ENCODE measurements at places on chromosomes 2 and 18.

DNA sequence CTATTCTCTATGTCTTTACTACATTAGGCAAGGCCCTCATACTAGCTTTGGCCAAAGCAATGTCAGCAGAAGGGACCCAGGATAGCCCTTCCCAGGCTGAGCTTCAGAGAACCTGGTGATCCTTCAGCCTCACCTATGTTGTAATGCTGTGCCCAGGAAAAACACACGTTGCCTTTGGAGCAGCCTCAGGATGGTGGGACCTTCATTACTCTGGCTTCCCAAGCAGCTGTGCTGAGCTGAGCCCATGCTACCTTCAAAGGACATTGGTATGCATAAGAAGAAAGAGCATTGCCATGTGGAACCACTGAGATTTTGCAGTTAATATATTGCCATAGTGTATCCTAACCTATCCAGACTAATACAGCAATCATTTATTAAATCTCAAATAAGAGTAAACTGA lies 756.4 kb upstream of the ID2 start:
- DNase-seq = no peak

- DNase-seq = no peak
Observed at GRCh38 chr2:219510512-219511135, 3.7 kb upstream of the ASIC4 start.

GRCh38 chr2:45987856-45988255 lies 309.4 kb upstream of the EPAS1 start:
- no peak for DNase-seq

DNA sequence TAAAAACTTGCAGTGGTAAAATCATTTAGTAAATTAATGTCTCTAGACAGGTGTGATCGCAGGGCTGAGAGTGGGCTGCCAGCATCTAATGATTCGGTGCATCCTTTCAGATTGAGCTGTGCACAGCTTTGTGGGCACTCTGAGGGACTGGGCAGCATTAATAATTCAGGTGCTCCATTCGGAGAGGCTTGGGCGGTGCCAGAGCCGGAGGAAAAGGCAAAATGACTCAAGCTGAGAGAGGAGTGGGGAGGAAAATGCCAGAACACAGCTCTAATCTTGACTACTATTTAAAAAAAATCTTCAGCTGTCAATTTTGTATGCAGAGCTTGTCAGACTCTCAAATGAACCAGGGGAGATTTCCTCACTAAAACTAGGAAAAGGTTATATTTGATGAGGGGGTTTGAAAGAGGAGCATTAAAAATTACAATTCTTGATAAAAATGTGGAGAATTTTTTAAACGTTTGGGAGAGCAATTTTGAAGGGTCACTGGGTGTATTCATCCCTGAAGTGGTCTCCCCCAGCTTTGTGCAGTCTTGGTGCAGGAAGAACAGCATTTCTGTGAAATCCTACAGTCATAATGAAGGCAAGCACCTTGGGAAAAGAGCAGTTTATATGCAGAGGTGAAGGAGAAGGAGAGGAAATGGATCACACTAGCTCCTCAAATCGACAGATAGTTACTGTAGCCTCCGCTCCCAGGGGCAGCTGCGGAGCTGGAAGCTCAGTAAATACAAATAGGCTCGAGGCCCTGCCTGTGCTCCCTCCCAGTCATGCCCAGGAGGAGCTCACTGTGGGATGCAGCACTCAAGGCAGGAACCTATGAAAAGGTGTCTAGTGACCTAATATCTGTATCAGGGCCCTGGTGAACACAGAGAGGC lies 535.4 kb upstream of the RAB6C start:
- DNase-seq = no peak

GRCh38 chr2:158004126-158004764 lies 97.4 kb upstream of the UPP2 start:
- DNase-seq = no peak

- DNase-seq = no peak
Observed at GRCh38 chr2:189024901-189025618, 50.9 kb downstream of the COL3A1 start.

DNA sequence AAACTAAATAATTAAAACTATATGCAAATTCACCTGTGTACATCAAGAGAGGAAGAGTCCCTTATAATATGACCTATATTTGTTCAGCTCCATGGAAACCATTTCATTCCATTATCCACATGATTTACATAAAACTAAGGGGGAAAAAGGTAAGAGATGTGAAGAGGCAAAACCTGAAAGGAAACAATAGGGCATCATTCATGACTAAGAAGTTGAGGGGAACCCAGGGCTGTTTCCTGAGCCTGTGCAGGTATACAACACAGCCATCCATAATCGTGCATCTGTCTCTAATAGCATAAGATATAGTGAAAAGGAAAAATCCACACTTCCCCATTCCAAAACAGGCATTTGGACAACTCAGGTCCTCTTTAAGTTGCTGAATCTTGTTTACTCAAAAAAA lies 151.3 kb downstream of the NR4A2 start:
- DNase-seq = no peak

- DNase-seq = no peak
Observed at GRCh38 chr2:241619597-241620418, 17.1 kb downstream of the THAP4 start.

- no peak for DNase-seq
Observed at GRCh38 chr18:9177031-9177430, 40.5 kb downstream of the ANKRD12 start.

DNA sequence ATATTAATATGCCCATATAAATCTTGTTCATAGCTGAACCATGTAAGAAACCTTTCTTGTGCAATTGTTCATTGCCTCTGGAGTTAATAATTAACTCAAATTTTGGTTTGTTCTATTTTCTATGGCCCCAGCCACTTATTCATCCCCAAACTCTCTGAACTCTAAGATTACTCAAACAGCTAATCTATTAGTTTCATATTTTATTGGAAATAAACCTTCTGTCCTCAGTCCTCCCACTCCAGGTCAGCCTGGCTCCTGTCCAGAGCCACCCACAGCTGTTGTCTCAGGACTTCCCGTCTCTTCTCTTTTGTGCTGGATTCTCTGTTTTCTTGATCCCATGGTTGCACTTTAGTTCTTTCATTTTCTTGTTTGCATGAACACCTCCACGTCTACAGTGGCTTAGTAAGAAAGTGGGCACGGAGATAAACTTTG lies 4.4 kb upstream of the RNF103 start:
- DNase-seq = no peak

- DNase-seq = no peak
Observed at GRCh38 chr2:169358016-169358415, 4.3 kb downstream of the LRP2 start.

- DNase-seq = no peak
Observed at GRCh38 chr2:133475610-133476009, 92.7 kb downstream of the NCKAP5 start.

DNA sequence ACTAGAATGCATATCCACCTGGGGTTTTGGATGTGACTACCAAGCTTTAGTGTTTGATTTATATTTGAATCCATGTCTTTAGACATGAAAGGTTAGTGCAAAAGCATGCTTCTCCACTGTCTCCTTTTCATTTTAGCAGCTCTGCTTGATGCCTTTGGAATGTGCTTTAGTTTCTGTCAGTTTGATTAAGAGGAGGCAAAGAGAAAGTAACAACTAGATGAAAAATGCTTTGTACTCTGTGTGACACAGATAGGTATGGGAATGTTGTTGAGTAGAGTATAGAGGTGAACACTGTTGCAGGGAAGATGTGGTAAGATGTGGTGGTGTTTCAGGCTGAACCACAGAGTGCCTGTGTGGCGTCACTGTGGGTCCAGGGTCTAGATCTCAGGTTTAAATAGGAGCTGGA lies 19.8 kb downstream of the PIK3C3 start:
- DNase-seq = no peak

DNA sequence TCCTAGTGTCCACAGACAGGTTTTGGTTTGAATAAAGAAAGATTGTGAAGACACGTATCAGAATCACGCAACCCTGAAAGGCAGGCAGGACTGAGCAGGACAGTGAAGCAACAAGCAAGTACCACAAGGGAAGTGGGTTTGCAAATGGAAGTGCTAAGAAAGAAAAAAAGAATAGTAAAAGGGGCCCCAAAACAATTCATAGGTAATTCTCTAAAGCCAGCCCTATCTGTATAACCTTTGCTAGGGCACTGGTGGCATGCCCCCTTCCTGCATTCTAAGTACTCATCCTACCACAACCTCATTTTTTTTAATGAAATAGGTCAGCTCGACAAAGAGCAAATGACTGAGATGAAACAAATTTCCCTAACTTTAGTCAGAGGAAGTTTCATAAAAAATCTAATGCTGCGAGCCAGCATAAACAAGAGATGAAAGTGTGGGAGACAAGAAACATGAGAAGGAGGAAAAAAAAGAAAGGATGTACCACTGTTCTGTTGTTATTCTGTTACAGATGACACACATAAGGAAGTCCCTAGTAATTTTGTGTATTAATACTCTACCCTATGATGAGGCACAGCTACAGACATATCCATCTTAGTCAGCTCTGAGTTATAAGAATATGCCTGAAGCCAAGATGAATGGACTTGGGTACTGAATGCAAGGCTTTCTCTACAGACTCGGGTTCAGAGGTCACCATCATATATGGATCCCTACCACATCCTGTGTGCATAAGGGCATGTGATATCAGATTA lies 32.2 kb downstream of the IKZF2 start:
- DNase-seq = no peak

DNA sequence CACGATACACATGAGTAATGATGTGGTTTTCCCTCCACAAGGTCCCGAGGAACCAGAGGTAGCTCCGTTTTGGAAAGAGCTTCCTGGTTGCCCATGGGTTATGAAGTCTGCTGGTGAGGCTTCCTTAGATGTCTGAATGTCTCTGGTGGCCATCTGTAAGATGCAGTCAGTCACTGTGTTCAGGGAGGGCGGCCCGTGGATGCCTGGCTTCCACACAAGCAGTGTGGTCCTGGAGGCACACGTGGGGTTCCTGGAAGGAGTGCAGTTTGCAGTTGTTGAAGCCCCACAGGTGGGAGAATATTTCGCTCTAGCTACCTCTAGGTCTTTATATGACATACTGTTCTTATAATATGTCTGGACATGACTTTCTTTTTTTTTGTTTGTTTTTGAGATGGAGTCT lies 209.0 kb downstream of the FAM210A start:
- no peak for DNase-seq

DNA sequence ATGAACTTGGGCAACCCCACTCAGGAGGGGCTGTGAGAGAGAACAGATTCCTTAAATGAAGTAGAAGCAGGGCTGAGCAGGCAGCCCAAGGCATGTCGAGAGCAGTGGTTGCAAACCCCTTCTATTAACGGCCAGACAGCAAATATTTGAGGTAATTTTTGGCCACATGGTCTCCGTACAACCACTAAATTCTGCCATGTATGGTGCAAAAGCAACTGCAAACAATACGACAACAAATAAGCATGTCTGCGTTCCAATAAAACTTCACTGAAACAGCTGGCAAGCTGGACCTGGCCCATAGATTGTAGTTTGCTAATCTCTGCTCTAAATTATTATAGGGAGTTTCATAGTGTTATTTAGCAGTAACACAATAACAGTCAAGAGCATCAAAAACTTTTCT lies 217.0 kb upstream of the ZNF521 start:
- DNase-seq = no peak

DNA sequence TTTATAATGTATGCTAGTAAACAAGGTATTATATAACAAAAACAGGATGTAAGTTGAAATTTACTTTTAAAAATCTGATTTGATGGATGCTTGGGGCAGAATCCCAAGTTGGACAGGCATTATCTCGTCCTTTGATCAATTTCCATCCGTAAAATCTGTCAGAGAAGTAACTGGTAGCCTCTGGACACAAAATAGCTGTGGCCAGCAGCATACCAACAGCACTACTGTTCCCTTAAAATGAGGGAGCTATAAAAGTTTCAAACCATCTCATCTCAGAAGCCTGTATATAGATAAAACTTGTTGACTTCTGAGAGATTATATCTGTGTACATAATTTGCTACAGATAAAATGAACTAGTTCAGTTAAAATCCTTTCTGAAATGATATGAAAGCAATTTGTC lies 14.7 kb upstream of the METAP1D start:
- no peak for DNase-seq

DNA sequence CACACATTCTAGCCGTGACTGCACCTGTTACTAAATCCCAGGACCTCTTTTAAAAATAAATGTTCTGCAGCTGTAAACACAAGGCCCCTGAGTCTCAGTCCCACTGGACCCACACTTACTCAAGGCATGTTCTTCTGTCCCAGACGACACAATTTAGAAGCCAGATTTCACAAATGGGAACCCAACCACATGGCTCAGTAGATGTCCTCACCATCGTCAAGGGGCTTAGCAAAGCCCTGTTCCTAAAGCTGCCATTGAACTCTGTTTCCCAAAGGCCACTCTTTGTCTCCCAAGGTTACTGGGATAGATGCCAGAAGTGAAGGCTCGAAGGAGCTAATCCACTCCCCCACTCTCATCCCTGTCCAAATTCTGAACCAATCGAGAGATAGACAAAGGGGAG lies 301.0 kb downstream of the GALR1 start:
- no peak for DNase-seq

DNA sequence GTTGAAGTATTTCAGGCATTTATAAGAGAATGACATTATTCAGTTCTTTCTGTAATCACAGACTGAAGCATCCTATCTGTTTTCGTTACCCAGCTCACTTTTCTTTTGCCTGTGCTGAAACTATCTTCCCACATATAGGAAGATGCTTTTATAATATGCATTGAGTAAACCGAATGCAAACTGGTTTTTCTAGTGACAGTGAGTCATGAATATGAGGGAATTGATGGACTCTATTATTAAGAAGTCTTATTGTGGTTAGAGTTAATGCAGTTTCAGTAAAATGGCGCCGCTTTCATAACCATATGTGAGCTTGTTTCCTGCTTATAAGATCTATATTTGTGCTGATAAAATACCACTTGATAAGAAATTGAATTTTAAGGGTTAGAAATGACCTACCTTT lies 59.2 kb downstream of the ACVR2A start:
- DNase-seq = no peak

GRCh38 chr2:236676136-236676873 lies 106.7 kb downstream of the ACKR3 start:
- no peak for DNase-seq

All from stimulated activated CD4-positive, alpha-beta T cell treated with anti-CD3 and anti-CD28 coated beads, TNF-alpha, amount 100 ng/mL, for 1 hour (primary cell).